ENCODE measurements at places on chromosomes 3 and 15.

DNA sequence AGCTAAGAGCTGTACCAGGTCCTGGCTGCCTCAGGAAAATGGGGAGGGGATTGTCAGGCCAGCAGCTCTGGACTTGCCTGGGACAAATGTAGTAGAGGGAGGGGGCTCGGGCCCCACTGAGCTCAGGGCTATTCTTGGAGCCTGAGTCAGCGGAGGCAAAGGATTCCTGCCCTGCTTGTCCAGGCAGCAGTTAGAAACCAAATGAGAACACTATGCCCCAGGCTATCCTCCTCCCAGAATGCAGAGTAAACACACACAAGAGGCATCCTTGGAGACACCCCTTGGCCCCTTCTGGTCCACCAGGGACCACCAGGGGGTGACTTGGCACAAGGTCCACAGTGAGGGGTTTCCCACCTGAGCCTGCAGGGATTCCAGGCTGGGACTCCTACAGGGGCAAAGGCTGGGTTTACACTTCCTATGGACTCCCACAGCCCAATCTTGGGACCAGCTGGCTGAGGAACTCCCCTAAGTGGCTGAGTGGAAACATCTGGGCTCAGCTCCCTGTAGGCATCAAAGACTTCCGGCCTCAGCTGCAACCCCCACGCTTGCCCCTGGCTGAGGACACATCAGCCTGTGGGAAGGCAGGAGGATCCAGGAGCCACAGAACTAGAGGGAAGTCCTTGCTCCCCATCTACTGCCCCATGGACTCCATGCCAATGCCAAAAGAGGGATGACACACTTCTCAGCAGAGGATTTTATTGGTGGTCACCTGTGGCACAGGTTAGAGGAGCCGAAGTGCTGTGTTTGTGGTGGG lies 3.4 kb upstream of the COL7A1 start:
- DNase-seq: no peak

GRCh38 chr3:177905173-177906125 lies 630.8 kb upstream of the KCNMB2 start:
- DNase-seq: no peak

DNA sequence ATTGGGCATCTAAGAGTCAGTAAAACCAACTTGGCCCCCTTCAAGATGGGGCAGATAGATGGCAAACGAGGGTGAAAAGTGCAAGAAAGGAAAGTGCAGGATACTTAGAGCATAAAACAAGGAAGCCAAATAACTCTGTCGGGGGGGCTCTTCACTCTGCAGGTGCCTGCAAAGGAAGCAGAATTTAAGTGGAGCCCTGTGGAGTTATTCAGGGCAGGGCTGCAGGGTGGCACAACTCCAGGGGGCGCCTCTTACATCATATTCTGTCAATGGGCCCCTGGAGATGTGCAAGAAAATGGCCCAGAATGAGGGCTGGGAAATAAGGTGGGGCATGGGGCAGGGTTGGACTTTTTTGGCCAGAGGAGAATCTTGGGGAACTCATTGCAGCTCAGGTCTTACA lies 69.7 kb downstream of the CD47 start:
- no peak for DNase-seq

GRCh38 chr3:181328346-181328745 lies 338.8 kb upstream of the DNAJC19 start:
- no peak for DNase-seq

DNA sequence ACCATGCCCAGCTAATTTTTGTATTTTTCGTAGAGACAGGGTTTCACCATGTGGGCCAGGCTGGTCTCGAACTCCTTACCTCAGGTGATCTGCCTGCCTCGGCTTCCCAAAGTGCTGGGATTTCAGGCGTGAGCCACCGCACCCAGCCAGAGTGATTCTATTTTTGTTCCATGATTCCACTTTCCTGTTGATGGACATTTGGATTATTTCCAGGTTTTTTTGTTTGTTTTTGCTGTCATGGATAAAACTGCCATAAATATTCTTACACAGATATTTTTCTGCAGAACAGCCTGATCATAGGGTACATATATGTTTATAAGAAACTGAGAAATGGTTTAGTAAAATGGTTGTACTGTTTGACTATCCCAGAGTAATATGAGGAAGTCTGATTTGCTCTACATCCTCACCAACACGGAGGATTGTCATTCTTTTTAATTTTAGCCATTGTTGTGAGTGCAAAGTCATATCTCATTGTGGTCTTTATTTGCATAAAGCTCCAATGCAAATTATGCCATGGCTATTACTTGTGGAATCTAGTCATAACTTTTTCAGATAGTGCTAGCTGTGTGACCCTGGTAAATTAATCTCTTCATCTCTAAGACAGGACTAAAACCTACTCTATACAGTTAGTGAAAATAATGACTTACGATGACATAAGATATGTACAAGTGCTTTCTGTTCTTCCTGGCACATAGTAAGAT lies 42.7 kb downstream of the MAP6D1 start:
- DNase-seq: no peak

DNA sequence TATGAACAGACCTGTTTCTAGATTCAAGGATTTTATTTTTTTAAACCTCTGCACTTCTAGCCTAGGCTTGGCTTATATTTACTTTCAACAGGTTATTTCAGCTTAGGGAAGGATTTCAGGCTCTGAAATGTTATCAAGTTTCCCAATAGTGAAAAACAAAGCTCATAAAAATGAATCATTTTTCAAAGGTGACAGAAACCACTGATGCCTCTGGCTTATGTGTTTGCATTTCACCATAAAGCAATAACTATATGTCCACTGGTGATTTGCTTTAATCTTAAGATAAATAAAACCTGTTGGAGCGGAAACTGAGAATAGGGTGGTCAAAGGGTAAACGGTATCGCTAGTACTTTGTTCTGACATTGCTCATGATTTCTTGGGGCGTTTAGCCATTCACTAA lies 141.2 kb upstream of the LRIG1 start:
- no peak for DNase-seq

DNA sequence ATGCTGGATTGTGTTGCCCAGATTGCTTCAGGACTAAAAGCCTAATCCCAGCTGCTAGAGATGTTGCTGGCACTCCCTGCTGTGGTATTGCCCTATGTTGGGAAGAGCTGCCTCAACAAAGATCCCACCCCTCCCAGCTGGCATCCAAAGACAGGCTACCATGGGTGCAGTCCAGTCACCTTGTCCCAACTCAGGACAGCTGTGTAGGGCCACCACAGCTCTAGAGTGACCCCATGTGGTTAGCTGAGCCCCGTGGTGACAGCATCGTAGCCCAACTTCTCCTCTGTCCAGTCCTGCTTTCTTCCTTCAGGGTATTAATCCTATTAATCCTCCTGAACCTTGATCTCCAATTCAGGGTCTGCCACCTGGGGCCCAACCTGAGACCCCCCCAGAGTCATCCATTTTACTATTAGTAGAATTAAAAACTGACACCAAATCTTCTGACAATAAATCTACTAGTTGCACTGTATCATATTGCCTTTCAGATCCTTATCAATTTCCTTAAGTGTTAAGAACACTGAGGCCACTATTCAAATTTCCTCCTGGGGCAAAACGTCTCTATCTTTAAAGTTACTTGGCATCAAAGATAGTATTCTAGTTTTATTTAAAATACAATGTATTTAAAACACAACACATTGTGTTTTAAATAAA lies 83.5 kb downstream of the AQP9 start:
- DNase-seq: no peak
